Body of pancreas (tissue), 4 donors: ENCODE measurements at places on chromosomes 1 and 21.

DNA sequence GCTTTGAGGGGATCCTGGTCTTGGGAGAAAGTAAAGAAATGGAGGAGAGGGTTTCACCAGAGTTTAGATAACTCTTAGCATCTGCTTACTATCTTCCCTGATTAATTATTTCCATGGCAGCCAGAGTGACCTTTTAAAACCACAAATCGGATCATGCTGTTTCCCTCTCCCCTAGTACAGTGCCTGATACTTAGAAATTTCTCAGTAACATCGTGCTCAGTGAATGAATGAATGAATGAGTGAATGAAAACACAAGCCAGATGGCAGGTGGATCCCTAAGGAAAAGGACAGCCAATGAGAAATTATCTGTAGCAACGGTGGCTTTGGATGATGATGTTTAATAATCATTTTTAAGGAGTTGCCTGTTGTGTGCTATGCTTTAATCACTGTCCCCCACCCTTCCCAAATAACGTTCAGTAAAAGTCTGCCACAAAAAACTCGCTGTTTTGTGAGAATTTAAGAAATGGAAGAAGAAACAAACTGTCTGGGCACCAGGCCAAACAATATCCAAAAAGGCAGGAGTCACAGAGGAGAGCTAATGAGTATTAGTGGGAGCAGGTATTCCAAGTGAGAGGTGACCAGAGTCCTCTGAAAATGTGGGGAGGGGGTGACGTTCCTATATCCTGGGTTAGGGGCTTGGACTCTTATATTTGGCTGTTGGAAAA lies 737 bp upstream of the SMAP2 start:
- DNase-seq = no peak

DNA sequence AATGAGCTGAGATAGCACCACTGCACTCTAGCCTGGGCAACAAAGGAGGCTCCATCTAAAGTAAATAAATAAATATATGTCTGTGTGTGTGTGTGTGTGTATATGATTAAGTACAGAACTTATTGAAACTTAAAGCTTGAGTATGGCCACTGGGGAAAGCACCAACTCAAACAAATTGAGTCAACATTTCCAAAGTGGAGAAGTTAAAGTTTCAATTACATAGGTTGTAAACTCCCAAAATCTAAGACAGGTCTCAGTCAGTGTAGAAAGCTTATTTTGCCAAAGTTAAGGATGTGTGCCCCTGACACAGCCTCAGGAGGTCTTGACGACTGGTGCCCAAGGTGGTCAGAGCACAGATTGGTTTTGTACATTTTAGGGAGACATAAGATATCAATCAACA lies 458.9 kb upstream of the RGS18 start:
- no peak for DNase-seq

GRCh38 chr1:42137766-42138165 lies 15.4 kb upstream of the GUCA2B start:
- DNase-seq = no peak

GRCh38 chr1:170716835-170717429 lies 53.0 kb downstream of the PRRX1 start:
- no peak for DNase-seq

GRCh38 chr1:177927021-177927596 lies 42.7 kb downstream of the SEC16B start:
- no peak for DNase-seq

GRCh38 chr21:34612557-34612956 lies 2.4 kb downstream of the RCAN1 start:
- peak; percentile 40 for DNase-seq

DNA sequence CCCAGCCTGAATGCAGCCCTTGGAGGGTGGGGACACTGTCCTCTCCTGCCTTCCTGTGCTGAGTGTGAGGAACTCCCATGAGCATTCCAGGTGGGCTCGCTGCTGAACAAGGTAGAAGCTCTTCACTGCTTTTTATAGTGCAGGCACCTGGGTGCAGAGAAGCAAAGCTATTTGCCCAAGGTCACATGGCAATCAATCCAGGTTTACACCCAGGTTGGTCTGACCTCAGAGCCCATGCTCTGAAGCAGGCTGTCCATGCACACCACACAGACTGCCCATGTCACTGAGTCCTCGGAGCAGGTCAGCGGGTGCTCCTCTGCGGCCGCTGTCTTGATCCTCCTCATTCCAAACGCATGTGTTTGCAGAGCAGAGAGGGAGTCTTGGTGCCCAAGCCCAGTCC lies 323.4 kb upstream of the VAMP3 start:
- peak; percentile 42 for DNase-seq

DNA sequence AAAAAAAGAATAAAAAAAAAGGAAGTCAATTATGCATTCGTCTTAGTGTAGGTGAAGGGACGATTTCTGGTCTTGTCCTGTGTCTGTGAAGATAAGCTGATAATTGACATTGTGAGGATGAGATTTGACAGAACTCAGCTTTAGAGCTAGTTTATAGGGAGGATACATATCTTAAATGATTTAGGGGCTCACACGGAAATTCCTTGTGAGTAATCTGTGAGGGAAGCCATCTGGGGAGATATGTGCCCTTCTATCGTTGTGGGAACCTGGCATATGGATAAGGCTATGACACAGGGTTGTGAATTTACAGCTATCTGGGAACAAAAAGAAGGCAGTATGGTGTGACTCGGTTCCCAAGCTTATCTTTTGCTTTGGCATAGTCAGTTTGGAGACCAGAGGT lies 71.1 kb downstream of the RABGAP1L start:
- DNase-seq = no peak

- DNase-seq = no peak
These were observed 124.4 kb upstream of the SLC35F3 start for GRCh38 chr1:233780049-233780448.

GRCh38 chr1:117654493-117655219 lies 48.8 kb downstream of the TENT5C start:
- DNase-seq = no peak

- no peak for DNase-seq
These were observed 203.5 kb upstream of the ZNHIT6 start for GRCh38 chr1:85911742-85912141.

- DNase-seq = no peak
These were observed 4.8 kb upstream of the SPRR5 start for GRCh38 chr1:152942161-152942560.

GRCh38 chr1:76727520-76727919 lies 139.8 kb upstream of the ST6GALNAC5 start:
- DNase-seq = no peak

DNA sequence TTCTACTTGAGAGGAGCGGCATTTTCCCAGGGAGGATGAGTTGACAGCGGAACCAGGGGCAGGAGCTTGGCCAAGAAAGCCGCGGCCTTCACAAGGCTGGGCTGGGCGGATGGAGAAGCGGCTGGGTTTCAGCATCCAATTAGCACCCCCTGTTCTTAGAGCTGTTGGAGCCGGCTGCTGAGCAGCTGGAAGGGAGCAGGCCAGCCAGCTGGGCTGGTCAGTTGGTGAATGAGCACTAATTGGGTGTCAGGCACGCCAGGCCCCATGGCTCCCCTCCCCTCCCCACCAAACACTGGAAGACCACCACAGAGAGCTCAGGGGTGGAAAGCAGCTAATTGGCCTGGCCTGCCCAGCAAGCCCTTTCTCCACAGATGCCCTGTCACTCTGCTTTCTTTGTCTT lies 245.6 kb downstream of the RRAGC start:
- DNase-seq = no peak

GRCh38 chr1:162389021-162389818 lies 7.7 kb downstream of the C1orf226 start:
- DNase-seq = no peak

DNA sequence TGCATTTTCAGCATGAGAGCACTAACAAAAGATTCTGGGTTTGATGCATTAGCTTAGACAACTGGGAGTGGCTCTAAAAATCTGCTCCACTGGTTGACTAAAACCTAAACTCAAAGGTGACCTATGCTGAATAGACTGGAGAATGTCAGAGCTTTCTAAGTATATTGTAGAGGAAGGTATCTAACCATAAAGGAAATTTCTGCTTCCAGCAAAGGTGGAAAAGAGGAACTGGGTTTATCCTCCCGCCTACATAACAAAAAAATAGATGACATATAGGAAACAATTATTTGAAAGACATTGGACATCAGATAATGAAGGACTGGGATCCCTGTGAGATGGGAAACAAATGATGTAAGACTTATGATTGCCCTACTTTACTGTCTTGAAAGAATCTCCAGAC lies 35.8 kb upstream of the CR2 start:
- DNase-seq = no peak

GRCh38 chr21:45963232-45963570 lies 18.4 kb upstream of the COL6A1 start:
- DNase-seq = no peak

- DNase-seq = no peak
These were observed 35.8 kb downstream of the ACOT11 start for GRCh38 chr1:54583871-54584270.

DNA sequence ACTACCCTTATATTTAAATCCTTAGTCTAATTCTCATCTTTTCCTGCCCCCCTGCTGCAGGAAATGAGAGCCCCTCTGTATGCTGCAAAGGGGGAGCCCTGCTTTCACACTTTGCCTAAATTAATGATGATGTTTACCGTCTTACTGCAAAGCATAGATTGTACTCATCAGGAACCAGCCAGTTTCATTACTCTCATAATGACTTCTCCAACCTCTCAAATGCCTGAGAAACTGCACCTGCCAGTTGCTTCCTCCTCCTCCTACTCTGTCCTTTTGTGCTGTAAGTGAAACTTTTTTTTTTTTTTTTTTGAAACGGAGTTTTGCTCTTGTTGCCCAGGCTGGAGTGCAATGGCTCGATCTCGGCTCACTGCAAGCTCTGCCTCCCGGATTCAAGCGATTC lies 101.7 kb downstream of the ADSS2 start:
- no peak for DNase-seq

DNA sequence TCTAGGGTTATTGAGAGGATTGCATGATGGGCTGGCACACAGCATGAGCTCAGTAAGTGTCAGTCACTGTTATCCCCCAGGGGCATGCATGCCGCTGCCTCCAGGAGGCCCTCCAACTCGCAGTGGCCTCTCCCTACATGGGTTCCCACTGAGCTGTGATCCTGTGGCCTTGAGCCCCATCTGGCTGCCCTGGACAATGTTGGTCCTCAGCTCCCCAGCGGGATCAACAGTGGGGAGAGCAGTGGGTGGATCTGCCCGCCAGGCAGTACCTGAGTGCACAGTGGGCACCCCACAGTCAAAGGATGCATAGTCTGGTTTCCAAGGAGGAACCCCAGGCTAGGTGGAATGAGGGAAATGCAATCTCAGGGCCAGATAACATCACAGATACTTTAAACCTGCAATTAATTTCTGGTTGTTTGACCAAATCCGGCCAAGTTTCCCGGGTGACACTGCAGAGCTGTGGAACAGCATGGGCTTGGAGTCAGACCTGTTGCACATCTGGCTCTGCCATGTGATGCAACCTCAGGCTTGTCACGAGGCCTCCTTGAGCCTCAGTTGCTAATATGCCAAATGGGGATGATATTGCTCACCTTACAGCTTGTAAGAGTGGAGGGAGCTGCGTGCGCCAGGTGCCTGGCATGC lies 9.3 kb downstream of the PADI3 start:
- no peak for DNase-seq

- DNase-seq = no peak
These were observed 26.9 kb downstream of the EPHB2 start for GRCh38 chr1:22737374-22738068.

DNA sequence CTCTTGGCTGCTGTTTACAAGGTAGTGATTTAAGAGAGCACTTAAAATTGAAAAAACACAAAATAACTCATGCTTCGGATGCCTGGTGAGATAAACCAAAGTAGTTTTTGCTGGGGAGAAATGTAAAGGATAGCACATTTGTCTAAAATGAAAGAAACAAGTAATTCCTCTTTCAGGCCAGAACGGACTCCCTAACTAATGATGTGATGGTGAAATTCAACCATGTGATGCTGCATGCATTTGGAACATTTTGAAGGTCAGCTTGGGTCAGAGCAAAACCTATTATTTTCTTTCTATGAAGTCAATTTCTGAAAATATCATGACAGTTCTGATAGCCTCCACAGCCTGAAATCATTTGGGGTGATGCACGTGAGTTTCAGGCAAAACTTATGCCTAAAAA lies 27.6 kb downstream of the NMNAT2 start:
- no peak for DNase-seq

- DNase-seq = no peak
These were observed 8.1 kb upstream of the CENPL start for GRCh38 chr1:173832748-173833147.

GRCh38 chr1:199784138-199784895 lies 243.2 kb upstream of the NR5A2 start:
- DNase-seq = no peak

DNA sequence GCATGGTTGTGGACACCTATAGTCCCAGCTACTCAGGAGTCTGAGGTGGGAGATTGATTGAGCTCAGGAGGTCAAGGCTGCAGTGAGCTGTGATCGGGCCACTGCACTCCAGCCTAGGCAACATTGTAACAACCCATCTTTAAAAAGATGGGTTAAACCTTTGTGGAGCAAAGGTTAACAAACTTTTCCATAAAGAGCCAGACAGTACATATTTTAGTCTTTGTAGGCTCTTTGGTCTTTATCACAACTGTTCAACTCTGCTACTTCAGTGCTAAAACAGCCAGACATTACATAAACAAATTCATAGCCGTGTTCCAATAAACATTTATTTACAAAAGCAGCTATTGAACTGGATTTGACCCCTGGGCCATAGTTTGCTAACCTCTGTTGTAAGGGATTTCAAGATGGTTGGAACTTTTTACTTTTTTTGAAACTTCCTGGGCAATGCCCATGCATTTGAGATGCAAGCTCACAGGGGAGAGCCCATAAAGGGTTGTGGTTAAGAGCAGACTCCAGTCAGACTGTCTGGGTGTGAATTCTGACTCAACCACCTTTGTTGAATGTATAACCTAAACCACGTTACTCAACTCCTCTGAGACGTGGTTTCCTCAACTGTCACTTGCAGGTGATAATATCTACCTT lies 10.8 kb downstream of the INAVA start:
- DNase-seq = no peak

DNA sequence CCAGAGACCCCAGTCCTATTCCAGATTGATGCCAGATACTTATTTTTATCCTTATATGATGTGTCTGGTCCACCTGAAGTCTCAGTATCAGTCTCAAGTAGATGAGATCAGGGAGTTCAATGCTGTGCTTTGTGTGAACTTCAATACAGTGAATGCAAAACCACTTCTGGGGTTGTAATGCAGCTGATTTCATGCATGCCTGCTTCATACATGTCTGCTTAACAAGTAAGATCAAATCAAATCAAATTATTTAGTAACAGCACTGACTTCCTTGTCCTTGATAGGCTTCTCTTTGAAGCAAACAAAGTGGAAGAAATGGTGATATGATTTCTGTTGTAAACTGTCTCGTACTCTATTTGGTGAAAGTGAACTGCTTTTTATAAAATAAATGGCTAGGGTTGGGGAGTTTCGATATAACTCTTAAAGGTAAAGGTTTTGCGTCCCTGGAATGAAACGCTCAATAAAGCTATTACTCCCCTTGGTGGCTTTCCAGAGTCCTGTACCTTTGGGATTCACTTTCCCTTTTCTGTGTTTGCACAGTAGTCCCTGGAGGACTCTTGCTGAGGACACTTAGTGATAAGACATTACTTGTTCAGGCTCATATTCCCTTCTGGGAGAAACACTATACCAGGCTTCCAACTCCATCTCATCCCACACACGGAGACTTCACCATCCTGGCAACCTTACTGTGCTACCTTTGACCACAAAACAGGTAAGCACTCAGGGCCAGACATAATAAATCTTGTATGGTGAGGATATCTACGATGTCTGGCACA lies 59.3 kb downstream of the FH start:
- DNase-seq = no peak

GRCh38 chr1:224714553-224714952 lies 98.4 kb downstream of the CNIH3 start:
- no peak for DNase-seq
